Naive thymus-derived CD8-positive, alpha-beta T cell (primary cell): ENCODE measurements at places on chromosomes 16 and 17.

- H3K27me3 ChIP-seq, result peaks cover 4% of the 10 kb centered on the region
- peaks cover 12% of the 10 kb centered on the region for H3K4me1 ChIP-seq
- H3K27ac ChIP-seq, result no peak overlapping the region
- H3K36me3 ChIP-seq, result no peaks in the 10 kb centered on the region
- no peak overlapping the region for H3K4me3 ChIP-seq
These were observed 29.0 kb downstream of the ZFHX3 start for GRCh38 chr16:73018821-73019456.

GRCh38 chr17:36610474-36610873 is 9.1 kb downstream of the MRM1 start:
- no peak for DNase-seq
- no peaks in the 10 kb centered on the region for H3K27me3 ChIP-seq
- H3K4me3 ChIP-seq, result no peak overlapping the region
- peaks cover 19% of the 10 kb centered on the region for H3K4me1 ChIP-seq
- H3K36me3 ChIP-seq, result no peaks in the 10 kb centered on the region

GRCh38 chr17:7394452-7395191 is at the start of gene PLSCR3:
TSS of gene PLSCR3 (minus strand) at chr17:7394525. CDS start at chr17:7394110, 415 bp downstream.
- H3K27ac ChIP-seq, result peak within 1 kb of the TSS; percentile 95
- no peaks in the 10 kb centered on the region for H3K36me3 ChIP-seq
- H3K4me3 ChIP-seq, result peak within 1 kb of the TSS; percentile 93
- H3K27me3 ChIP-seq, result no peaks in the 10 kb centered on the region
- peaks cover 36% of the 10 kb centered on the region for H3K4me1 ChIP-seq
- DNase-seq, result peak; percentile 88

DNA sequence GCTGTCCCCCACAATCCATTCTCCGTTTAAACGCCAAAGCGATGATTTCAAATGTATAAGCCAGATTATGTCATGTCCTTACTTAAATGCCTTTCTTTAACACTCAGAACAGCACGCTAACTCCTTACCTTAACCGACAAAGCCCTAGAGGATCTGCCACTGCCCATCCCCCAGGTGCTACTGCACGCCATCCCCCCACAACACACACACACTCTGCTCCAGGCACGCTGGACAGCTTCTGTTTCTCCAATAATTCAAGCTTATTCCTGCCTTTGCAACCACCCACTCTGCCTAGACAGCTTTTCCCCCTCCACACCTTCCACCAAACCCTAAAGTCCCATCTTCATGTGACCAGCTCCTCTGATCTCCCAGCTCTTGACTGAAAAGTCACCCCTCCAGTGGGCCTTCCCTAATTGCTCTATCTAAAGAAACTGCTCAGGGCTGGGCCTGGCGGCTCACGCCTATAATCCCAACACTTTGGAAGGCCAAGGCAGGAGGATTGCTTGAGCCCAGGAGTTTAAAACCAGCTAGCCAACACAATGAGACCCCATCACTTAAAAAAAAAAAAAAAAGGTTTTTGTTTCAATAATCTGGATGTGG is 38.9 kb upstream of the RPL38 start:
- H3K4me1 ChIP-seq, result no peaks in the 10 kb centered on the region
- no peak overlapping the region for H3K4me3 ChIP-seq
- no peak overlapping the region for H3K27ac ChIP-seq
- H3K27me3 ChIP-seq, result peaks cover 9% of the 10 kb centered on the region

DNA sequence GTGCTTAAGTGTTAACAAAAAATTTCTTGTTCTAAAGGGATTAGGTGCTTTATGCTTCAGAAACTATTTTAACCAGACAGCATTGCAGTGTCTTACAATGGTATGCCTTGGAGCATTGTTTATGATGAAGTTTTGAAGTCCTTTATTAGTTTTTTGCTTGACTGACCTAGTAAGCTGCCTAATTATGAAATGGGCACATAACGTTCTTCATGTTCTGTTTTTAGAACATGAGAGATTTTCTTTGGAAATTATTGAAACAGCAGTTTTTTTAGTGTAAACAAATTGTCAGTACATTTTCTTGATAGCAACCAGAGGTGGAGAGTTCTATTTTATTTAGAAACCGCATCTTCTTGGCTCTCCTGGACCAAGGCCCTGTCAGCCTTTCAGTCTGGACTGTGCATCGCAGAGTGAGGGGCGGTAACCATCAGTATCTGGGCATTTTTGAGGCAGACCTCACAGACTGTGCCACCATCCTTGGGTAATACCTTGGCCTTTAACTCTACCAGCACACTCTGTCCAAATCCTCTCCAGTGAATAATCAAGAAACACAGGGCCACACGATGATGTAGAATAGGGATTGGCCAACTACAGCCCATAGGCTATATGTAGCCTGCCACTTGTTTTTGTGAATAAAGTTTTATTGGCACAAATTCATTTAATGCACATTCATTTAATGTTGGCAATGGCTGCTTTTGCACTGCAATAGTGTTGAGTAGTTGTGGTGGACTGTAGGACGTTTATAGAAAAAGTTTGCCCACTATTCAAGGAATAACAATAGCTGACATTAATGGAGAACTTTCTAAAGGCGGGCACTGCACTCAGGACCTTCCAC is 81.1 kb downstream of the VPS35L start:
- DNase-seq, result no peak
- no peak overlapping the region for H3K4me3 ChIP-seq
- no peaks in the 10 kb centered on the region for H3K27me3 ChIP-seq
- H3K4me1 ChIP-seq, result peaks cover 13% of the 10 kb centered on the region

- no peak for DNase-seq
- no peaks in the 10 kb centered on the region for H3K36me3 ChIP-seq
- H3K27ac ChIP-seq, result no peak overlapping the region
- H3K4me1 ChIP-seq, result peaks cover 11% of the 10 kb centered on the region
- no peak overlapping the region for H3K4me3 ChIP-seq
These were observed 13.7 kb upstream of the COL1A1 start for GRCh38 chr17:50214976-50215760.

DNA sequence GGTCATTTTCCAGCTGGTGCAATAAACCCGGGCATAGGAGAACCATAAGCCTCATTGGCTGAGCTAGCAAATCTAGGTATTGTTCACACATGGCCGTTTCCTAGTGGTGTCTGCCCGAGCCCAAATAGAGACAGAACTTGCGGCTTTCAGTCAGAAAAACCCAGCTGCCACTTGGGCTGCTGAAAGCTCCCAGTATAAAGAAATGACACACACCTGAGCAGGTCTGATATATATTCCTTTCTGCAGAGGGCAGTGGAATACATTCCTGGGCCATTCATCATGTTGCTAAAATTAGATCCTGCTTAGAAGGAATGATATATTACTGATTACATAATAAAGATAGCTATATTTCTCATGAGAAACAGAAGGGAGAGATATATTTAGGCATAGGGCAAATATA is 83.9 kb upstream of the IRX5 start:
- no peaks in the 10 kb centered on the region for H3K4me1 ChIP-seq
- no peak overlapping the region for H3K27ac ChIP-seq
- no peak for DNase-seq
- H3K36me3 ChIP-seq, result peaks cover 2% of the 10 kb centered on the region
- no peak overlapping the region for H3K4me3 ChIP-seq

DNA sequence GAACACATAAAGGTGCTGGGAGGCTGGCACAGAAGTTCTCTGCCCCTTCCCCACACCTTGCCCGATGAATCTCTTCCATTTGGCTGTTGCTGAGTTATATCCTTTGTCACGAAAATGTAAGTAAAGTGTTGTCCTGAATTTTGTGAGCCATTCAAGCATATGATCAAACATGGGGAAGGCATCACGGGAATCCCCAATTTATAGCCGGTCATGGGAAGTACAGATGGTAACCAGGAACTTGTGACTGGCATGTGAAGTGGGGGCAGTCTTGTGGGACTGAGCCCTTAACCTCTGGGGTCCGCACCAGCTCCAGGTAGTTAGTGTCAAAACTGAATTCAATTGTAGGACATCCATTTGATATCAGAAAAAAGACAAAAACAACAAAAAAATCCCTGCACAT is 13.2 kb downstream of the TOM1L2 start:
- no peaks in the 10 kb centered on the region for H3K27me3 ChIP-seq
- H3K36me3 ChIP-seq, result peaks cover 6% of the 10 kb centered on the region
- H3K4me3 ChIP-seq, result peak overlapping the region; percentile 88
- H3K4me1 ChIP-seq, result peaks cover 80% of the 10 kb centered on the region
- peak overlapping the region; percentile 99 for H3K27ac ChIP-seq

DNA sequence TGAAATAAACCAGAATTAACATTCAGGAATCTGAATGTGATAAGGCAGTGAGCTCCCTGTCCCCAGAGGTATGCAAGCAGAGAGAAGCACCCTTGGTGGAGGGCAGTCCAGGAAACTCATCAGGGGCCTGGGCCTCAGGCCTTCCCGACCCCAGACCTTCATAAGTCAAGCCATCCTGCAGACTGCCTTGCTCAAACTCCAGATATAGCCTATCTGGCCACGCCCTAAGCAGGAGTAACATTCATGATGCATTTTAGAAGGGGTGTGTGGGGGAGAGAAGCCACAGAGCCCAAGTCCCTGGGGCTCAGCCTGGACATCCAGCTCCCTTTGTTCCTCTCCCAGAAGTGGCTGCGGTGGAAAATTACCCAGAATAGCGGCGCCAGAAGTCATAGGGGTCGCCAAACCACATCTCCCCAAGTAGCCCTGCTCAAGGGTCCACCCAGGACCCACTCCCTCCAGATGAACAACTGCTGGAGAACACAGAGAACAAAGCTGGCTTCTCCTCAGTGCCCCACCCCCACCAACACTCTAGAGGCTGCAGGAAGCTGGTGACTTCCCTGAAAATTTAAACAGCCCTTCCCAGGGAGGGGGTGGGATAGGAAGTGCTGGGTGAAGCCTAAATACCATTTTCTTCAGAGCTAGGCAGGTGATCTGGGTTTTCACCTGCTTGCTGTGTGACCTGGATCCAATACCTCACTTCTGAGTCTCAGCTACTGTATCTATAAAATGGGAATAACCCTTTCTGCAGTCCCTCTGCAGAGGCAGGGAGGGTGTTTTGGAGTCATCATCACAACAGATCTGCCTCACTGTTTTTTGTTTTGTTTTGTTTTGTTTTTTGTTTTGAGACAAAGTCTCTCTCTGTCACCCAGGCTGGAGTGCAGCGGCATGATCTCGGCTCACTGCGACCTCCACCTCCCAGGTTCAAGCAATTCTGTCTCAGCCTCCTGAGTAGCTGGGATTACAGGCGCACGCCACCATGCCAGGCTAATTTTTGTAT is 1.5 kb upstream of the SREBF1 start:
- H3K4me1 ChIP-seq, result peaks cover 72% of the 10 kb centered on the region
- no peak for DNase-seq
- peak overlapping the region; percentile 98 for H3K27ac ChIP-seq
- peaks cover 4% of the 10 kb centered on the region for H3K36me3 ChIP-seq

DNA sequence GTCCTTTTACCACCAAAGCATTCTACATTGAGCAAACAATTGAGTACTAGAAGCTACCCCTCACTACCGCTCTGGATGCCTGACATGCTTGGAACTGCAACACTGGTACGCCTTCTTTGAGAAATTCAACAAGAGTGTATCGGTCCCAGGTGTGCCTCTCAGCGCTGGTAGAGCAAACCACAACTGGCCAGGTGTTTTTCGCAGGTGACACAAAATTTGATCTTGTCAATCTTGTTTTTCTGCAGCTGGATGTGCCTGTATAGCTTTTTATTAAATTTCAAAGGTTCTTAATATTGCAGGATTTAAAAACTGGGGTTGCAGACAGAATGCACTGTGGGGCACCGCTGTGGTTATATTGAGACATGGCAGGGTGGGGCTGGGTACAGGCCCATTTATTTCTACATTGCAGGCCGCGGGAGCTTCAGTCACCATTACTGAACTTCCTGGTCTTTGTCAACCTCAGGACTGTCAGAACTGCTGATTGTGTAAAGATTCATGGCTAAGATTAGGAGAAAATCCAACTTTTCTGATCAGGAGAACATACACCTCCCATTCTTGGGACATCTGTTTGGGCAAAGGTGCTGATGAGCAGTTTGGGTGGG is 4.5 kb upstream of the SNX20 start:
- peaks cover 57% of the 10 kb centered on the region for H3K4me1 ChIP-seq
- H3K4me3 ChIP-seq, result peak overlapping the region; percentile 73
- H3K36me3 ChIP-seq, result no peaks in the 10 kb centered on the region

- no peak overlapping the region for H3K4me3 ChIP-seq
- no peaks in the 10 kb centered on the region for H3K27me3 ChIP-seq
- H3K36me3 ChIP-seq, result no peaks in the 10 kb centered on the region
- DNase-seq, result no peak
These were observed 72.2 kb upstream of the GNAO1 start for GRCh38 chr16:56119133-56119532.

GRCh38 chr16:70689035-70689969 is 3.4 kb upstream of the MTSS2 start:
- H3K4me3 ChIP-seq, result no peak overlapping the region
- peaks cover 9% of the 10 kb centered on the region for H3K4me1 ChIP-seq
- H3K27me3 ChIP-seq, result no peaks in the 10 kb centered on the region
- H3K36me3 ChIP-seq, result no peaks in the 10 kb centered on the region
- H3K27ac ChIP-seq, result peak overlapping the region; percentile 50
- no peak for DNase-seq

DNA sequence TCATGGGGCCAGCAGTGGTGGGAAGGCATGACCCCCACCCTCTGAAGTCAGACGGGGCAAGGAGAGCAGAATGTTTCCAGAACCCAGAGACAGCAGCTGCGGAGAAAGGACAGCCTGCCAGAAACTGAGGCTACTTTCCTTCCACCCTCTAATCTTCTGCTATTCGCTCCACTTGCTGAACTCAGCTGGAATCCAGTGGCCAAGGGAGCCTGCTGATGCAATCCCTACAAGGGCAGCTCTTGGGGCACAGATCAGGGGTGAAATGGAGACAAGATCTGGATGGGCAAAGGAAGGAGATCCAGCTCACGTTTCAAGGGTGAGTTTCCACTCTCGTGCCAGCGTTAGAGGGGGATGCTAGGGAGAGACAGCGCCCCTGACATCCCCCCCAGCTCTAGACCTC is 479.1 kb downstream of the SLC39A11 start:
- DNase-seq, result no peak
- no peak overlapping the region for H3K4me3 ChIP-seq
- H3K4me1 ChIP-seq, result peaks cover 5% of the 10 kb centered on the region

DNA sequence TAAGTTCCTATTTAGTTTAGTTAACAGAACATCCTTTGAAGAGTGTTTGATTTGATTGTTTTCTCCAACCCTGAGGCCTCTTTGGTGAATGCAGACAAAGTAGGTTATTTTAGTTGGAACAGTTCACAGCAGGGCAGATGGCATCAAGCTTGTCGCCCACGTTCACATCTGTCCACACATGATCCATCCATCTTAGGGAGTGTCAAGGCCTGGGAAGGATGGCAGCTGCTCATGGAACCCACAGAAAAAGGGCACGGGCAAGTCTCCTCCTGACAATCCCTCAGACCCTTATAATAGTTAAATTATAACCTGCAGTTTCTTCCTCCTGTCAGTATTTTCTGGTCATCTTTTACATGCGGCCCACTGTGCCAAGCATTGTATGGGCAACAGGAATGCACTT is 60.2 kb downstream of the KNOP1 start:
- no peaks in the 10 kb centered on the region for H3K27me3 ChIP-seq
- H3K4me1 ChIP-seq, result no peaks in the 10 kb centered on the region
- DNase-seq, result no peak
- peaks cover 76% of the 10 kb centered on the region for H3K36me3 ChIP-seq
